ENCODE measurements at places on chromosomes 5 and 9. TPM values are rescaled to one million over a fixed set of nuclear protein-coding genes. Genes with fewer than 3 reads are reported as not detected.

DNA sequence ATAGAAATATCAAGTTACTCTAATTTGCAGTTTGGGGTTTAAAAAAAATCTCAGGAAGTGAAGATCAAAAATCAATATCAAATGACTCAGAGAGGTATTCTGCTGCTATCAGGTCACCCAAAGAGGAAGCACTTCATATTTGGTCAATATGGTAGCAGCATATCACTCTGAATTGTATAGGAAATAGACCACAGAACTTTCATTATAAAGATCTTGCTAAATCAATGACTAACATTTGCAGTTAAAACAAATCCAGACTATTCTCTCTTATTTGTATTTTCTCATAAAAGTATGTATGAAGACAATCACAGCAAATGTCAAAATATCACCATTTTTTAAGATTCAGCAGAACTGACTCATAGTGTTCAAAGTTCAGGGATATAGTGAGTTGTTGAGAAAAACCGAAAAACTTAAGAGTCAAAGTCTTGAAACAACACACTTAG lies 105.8 kb upstream of the PCSK1 start:
- no peak for DNase-seq

KIAA0825 gene
- 0.87 TPM for total RNA-seq

DNA sequence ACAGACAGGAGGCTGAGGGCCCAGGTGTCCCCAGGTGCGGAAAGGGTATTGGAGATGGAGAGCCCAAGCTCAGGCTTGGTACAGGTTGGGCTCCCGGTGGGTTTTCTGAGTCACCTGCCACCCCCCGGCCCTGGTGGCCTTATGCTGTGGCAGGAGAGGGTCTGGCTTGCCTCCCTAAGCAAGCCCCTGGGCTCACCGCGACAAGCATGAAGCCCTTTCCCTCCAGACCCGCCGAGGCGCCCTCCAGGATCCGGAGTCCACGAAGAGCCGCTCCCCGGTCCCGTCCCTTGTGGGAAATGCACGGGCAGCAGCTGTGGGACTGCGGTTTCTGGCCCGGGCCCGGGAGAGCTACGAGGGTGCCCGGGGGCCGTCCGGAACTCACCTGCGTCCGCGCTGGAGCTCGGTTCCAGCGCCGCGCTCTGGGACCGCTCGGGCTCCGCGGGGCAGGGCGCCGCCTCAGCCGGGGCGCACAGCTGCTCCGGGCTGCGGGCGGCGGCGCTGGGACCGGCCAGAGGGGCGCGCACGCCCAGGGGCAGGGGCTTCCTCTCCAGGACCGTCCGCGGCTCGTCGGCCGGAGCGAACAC lies 757 bp downstream of the SAPCD2 start:
- DNase-seq = no peak

PPIC gene
- 25.0 TPM for total RNA-seq

DNA sequence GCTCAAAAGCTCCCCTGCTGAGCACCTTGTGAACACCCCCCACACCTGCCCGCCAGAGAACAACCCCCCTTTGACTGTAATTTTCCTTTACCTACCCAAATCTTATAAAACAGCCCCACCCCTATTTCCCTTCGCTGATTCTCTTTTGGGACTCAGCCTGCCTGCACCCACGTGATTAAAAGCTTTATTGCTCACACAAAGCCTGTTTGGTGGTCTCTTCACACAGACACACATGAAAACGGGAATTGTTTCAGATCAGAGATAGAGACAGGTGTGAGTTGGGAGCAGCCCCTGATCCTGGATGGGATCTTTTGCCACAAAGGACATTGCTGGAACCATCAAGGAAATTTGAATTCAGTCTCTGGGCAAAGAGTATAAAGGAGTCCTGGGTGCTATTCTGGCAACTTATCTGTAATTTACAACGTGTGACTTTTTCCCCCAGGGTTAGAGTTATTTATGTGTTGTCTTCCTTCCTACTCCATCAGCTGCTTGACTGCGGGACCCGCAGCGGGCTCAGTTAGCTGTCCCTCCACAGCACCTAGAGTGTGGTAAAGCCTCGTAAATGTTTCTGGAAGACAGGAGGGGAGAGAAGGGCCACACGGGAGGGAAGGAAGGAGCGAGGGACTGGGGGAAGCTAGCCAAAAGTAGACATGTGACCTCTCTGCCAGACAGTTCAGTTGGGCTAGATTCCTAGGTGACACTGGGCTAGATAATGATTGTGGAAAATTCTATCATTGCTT lies 437.0 kb downstream of the ZNF608 start:
- DNase-seq = no peak

TAF1L gene
- total RNA-seq = not detected

OTULINL gene
- 4.3 TPM for total RNA-seq

- no peak for DNase-seq
Measured at GRCh38 chr5:142517840-142518239, 168.1 kb downstream of the FGF1 start.

PKD2L2 gene
- total RNA-seq = not detected
